ENCODE measurements at places on chromosomes 2 and 18. TPM values are rescaled to one million over a fixed set of nuclear protein-coding genes. Genes with fewer than 3 reads are reported as not detected.

DNA sequence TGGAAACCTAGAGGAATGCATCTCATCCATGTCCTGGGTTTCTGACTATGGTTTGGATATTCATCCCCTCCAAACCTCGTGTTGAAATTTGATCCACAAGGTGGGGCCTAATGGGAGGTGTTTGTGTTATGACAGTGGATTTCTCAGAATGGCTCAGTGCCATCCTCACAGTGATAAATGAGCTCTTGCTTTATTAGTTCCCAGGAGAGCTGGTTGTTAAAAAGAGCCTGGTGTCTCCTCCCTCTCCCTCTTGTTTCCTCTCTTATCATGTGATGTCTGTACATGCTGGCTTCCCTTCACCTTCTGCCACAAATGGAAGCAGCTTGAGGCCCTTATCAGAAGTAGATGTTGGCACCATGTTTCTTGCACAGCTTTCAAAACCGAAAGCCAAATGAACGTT lies 424.3 kb downstream of the DCC start:
- no peak for DNase-seq

GRCh38 chr18:24054130-24054529 lies 39.6 kb downstream of the TTC39C start:
- DNase-seq: no peak

DNA sequence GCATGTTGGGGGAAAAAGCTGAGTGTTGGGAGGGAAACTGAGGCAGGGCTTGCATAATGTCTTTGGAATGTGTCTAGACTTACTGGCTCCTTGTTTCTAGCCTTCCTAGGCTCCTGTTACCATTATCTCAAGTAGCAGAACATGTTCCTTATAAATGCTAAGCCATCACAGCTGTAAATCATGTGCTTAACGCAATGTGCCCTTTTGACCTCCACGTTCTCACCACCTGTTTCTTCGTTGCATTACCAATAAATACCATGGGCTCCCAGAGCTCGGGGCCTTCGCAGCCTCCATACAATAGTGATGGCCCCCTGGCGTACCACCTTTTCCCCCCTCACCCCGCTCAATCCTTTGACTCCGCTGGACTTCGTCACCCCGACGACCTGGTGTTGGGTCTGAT lies 54.0 kb upstream of the CWC22 start:
- DNase-seq: no peak

- no peak for DNase-seq
Observed at GRCh38 chr18:4450065-4450658, 4.9 kb downstream of the DLGAP1 start.

GRCh38 chr2:138042311-138042710 lies 78.0 kb downstream of the HNMT start:
- no peak for DNase-seq

DNA sequence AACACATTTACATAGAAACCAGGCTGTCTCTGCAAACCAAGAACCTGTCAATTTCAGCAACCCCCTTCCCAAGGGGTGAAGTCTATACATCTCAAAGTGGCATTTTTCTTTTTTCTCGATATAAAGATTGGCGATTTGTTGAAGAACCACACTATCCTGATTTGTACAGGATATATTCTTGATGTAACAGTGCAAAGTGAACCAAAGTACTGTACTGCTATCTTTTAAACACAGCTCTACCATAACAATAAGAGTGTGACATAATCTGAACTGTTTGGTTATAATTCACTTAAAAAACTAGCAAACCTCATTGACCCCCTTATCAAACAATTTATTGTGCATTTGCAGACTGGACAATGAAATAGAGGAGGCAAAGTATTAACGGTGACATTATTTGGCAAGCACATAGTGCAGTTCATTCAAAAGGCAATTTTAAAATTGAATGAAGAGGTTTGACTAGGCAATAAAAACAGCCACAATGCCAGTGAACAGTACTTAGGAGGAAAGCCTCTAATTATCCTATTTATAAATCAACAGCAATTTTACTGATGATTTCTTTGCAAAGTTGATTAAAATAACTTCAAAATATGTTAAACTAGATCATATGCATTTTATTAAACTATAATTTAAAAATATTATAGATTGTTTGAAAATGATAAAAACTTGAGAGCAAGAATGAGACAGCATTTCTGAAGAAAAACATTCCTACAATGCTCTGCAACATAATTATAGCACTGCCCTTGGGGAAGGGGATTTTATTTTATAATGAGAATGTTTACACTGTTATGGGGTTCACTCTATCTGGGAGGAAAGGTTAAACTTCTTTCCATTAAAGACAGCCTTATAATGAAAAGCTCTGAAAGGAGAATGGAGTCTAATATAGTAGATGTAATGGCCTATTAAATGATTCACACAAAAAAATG lies 440.9 kb downstream of the ZEB2 start:
- DNase-seq: no peak

GRCh38 chr18:48646976-48647375 lies 108.1 kb downstream of the CTIF start:
- no peak for DNase-seq

- DNase-seq: no peak
Observed at GRCh38 chr2:231743376-231744116, 35.2 kb downstream of the PTMA start.

GRCh38 chr2:64228918-64229317 lies 84.7 kb upstream of the PELI1 start:
- no peak for DNase-seq

DNA sequence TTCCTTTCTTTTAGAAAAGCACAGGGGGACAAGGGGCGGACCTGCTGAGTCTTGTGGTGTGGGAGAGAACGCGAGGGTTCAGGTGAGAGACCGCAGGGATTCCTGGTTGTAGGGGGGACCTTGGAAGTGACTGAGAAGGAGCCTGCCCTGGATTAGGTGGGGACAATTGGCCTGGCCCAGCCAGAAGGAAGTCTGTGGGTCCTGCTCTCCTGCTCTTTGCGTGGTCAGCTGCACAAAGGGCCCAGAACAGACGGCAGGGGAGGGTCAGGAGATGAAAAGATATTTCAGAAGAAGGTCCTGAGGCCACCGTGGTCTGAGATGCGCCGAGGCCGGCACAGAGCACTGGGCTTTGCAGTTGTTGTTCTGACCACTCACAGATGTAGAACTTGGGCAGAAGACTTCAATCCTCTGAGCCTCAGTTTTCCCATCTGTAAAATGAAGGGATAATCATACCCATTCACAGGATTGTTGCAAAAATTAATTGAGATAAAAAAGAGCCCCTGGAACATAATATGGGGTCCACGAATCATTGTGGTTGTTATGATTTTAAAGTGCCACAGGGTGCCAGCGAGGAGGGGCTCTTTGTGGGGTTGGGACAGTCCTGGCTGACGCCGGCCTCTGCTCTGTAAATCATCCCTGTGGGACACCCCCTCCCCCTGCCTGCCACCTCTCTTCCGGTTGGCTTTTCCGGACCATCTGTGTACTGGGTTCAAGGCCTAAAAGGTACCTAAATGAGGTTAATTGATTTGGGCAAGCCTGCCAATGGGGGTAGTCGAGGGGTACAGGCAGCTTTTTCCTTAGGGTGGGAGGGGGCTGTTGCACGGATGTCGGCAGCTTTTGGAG lies 1.8 kb downstream of the LPIN1 start:
- no peak for DNase-seq

- no peak for DNase-seq
Observed at GRCh38 chr18:39675368-39675767, 2109.8 kb upstream of the CELF4 start.

GRCh38 chr2:142893241-142893640 lies 15.8 kb downstream of the KYNU start:
- no peak for DNase-seq

DNA sequence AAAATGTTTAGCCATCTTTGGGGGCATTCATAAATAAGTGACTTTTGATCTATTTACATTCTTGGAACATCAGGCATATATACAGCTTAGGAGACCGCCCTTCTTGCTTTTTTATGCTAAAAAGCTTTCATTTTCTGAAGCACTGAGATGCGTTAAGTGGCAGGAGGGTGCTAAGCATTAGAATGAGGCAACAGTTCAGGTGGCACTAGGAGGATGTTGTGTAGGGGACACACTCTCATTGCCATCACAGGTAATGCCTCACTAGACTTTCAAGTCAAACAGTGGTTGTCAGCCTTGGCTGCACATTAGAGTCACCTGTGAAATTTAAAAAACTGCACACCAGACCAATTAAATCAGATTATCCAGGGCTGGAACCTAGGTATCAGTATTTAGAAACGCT lies 39.1 kb downstream of the EHBP1 start:
- no peak for DNase-seq

DNA sequence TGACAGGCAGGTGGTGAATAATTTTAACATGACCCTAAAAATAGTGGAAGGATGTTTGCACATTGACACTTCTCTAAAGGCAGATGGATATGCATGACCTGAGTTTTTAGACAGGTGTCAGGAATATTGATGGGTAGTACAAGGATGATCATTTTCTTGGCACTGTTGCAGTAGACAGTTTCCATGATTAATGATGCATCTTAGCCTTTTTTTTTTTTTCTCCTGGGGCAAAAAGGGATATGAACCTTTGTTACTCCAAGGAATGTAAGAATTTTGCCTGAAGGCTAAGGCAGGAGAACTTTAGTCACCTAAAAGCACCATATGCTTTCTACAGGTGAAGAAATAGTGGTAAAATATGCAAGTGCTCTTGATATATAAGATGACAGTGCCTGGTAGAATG lies 136.3 kb upstream of the CAVIN2 start:
- no peak for DNase-seq

DNA sequence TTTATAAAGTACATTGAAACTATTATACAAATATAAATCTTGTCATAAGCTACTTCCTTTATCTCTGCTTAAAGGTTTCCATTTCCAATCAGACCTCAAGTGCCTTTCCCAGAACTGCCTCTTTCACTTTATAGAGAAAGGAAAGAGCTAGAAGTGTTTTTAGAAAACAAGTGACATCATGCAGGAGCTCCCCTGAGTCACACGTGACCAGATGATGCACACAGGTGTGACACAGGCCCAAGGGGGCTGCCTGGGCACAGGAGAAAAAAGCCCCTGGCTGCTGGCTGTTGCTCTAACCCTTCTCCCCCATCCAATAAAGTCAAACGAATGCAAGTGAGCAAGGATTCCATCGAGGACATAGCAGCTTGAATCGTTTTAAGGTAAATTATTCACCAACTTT lies 21.4 kb upstream of the SH3BP4 start:
- DNase-seq: no peak

GRCh38 chr18:35029103-35029502 lies 12.1 kb upstream of the MAPRE2 start:
- DNase-seq: no peak

Gene COL4A3
- 4.5 TPM for total RNA-seq

Gene DLX1
- not detected for total RNA-seq

Gene CPO
- total RNA-seq: 0.29 TPM

Gene COL5A2
- total RNA-seq: 4.4 TPM

Gene ZBTB7C
- total RNA-seq: 12.3 TPM

Gene NAGK
- total RNA-seq: 41.3 TPM

Gene MC2R
- not detected for total RNA-seq

Gene VRK2
- total RNA-seq: 24.5 TPM

Gene CAPN14
- total RNA-seq: not detected

All from gastrocnemius medialis (tissue), 4 donors.